ENCODE measurements at places on chromosomes 12 and 14.

GRCh38 chr12:41950455-41950854, 194.2 kb downstream of the GXYLT1 start:
- no peak for DNase-seq

DNA sequence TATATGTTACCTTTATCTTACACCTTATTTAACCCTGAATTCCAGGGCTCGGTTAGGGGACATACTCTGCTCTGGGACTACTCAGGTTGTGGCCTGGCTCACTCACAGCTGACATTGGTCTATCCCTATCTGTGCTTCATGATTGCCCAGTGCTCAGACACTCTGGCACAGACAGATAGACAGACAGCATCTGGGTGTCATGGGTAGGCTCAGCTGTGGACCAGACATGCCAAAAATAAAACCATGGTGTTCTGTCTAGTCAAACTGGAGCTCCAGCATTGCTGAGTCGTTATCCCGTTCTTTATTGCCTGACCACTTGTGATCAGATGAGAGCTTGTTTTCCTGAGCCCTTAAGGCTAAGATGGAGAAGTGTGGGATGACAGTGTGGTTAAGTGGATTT, 29.0 kb downstream of the FBXW8 start:
- no peak for DNase-seq

- no peak for DNase-seq
Measured at GRCh38 chr14:95264271-95264973, 55.3 kb downstream of the CLMN start.

- no peak for DNase-seq
Measured at GRCh38 chr12:65446901-65447300, 168.4 kb downstream of the MSRB3 start.

DNA sequence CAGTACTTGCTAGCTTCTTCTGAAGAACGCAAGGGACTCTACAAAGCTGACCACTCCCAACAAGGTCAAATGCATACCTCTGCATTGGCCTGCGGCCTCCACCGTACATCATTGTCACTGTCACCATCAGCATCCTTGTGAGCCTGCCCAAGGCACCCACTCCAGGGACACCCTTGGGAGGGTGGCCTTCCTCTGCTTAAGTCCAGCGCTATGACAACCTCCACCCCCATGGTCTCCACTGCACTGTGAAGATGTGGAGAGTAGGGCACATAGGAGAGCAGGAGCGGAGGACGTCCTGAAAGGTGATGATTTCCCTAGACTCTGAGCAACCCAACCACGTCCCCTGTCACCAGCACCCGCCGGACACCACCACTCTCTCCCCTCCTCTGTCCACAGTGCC, 252.8 kb downstream of the ALG10 start:
- no peak for DNase-seq

GRCh38 chr12:53413485-53414204, 10.0 kb upstream of the AMHR2 start:
- DNase-seq: no peak

GRCh38 chr14:54322701-54323337, 74.0 kb upstream of the CDKN3 start:
- DNase-seq: no peak

DNA sequence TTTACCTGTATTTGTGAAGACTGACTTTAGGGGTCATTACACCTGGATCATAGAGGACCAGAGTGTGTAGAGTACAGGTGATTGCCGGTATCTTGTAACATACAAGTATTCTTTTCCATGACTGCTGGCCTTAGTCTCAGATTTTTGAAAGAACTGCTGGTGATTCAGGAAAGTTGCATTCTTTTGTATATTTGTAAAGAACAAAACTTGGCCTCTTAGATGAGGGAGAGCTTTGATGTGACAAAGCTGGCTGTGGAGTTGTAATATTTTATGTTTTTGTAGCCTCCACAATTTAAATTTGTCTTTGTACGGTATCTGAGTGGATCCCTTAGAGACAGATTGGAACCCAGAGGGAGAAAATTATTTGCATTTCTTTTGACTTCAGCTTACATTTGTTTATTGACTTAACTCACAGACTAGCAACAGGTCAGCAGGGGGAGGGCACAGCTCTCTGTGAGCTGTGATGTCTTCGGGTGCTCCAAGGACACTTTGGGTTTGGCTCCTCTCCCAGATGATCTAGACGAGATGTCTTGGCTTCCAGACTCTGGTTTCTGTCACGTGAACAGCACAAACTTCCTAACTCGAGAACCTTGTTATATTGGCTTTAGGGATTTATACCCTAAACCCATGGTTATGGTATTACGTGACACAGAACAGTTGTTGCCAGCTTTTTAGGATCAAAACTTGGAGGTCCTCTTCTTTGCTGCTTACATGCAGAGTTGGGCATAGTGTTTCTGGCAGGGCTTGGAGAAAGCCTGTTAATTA, 65.9 kb downstream of the DAAM1 start:
- DNase-seq: no peak

- DNase-seq: no peak
Measured at GRCh38 chr14:86933460-86933859, 1059.5 kb downstream of the GALC start.

DNA sequence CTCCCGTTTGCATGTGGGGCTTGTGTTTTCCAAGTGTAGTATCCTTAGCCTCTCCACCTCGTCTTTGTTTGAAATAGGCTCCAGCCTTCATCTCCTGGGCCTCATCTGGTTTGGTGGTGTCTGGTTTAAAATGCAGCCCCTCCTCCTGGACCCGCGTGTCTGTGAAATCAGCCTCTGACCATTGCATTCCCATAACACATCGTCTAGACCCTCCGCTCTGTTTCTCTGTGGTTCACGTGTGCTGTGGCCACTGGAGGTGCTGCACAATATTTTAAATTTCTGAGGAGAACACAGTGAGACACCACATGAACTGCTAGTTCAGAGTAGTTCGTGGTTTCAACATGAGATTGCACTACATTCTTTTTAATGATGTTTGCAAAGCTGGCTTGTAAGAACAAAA, 35.6 kb downstream of the UBE3B start:
- DNase-seq: no peak

DNA sequence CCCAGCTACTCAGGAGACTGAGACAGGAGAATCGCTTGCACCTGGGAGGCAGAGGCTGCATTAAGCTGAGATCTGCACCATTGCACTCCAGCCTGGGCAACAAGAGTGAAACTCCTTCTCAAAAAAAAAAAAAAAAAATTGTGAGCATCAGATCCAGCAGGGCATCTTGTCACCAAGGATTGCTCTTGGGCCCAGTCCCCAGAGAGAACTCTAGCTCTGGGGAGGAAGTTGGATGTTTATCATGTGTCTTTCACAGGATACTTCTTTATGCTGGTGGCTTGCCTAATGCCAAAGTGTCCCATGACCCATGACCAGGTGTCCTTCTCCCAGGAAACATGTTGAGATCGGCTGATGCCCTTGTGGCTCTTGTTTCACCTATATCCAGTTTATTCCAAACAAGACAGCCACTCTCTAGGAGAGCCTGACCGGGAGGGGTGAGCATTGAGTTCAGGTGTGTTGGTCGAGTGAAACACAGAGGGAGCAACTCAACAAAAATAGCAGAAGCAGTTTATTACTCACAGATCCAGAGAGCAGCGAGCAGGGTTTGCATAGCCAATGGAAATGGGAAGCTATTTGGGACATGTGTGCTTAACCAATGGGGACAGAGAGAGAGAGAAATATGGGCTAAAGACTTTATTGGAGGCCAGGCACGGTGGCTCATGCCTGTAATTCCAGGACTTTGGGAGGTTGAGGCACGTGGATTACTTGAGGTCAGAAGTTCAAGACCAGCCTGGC, 6.6 kb upstream of the TCHP start:
- DNase-seq: no peak

DNA sequence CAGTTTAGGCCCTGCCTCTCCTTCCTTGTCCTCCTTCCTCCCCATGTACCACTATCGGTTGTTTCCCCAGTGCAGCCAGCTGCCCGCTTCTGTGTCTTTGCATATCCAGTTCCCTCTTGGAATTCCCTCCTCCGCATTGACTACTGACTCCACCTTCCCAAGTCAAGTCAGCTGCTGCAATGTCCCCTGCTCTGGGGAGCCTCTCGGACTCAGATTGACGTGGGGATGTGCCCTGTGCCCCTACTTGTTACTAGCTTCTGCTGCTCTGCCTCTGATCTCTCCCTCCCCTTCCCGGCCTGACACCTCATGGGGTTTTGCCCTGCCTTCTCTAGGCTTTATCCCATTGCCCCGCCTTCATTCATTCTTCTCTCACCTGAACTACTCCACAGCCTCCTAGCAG, 2.1 kb upstream of the CD9 start:
- no peak for DNase-seq

DNA sequence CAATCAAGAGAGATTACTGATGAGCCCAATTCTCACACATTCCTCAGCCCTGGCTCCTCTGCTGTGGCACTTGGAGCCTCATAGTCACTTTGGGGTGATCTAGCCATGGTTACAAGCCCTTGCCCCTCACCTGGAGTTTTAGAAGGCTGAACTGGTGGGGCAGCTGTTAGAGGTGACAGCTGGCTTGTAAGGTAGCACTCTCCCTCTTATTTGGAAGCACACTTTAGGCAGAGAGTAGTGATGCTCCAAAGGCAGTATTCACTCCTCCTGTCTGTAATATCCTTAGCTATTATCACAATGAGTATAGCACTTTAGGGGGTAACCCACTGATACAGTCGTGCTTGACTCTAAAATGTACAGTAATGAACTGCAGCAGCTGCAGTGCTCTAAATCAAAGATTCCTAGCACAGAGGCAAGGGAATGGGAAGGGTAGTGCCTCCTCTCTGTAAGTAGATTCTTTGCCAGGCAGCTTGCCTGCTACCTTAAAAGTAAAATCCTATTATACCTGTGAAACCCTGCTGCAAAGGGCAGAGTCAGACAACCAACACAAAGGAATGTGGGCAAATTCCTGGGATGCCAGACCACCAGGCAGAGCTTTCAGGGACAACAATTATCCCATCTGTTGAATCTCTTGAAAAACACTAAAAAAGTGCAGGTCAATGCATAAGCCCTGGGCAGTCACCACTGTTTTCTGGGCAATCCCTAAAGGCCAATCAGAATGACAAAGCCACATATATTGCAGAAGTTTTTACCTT, 336.3 kb downstream of the NOVA1 start:
- DNase-seq: no peak

- DNase-seq: no peak
Measured at GRCh38 chr12:59649203-59649602, 53.4 kb downstream of the SLC16A7 start.

GRCh38 chr12:22283006-22283506, 51.5 kb downstream of the ST8SIA1 start:
- no peak for DNase-seq

GRCh38 chr12:33438851-33439586, 600 bp downstream of the SYT10 start:
- no peak for DNase-seq

DNA sequence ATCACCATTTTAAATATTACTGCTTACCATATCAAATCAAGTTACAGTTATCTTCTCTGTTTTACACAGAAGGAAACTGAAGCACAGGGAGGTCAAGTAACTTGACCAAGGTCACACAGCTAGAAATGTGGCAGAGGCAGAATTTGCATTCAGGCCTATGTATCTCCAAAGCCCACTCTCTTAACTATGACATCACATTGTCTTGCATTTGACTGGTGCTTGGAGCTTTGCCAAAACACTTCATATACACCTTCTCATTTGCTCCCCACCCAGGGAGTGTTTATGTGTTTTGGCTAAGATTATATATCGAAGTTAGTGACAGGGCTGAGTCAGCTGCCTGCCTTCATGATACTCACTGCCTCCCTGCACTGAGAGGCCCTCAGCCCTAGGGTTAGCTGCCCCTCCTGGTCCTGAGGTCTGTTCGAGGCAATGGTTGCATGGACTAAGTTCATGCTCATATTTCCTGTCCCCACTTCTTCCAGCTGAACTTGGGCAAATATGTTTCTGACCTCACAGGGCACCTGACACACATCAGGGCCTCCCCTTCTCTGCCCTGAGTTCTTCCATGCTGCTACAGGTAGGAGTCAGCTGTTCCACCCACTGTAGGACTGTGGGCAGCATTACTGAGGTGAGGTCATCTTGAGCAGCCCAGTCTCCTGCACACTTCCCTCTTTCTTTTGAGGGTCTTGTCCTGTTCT, 1.8 kb downstream of the GALNT6 start:
- DNase-seq: no peak

DNA sequence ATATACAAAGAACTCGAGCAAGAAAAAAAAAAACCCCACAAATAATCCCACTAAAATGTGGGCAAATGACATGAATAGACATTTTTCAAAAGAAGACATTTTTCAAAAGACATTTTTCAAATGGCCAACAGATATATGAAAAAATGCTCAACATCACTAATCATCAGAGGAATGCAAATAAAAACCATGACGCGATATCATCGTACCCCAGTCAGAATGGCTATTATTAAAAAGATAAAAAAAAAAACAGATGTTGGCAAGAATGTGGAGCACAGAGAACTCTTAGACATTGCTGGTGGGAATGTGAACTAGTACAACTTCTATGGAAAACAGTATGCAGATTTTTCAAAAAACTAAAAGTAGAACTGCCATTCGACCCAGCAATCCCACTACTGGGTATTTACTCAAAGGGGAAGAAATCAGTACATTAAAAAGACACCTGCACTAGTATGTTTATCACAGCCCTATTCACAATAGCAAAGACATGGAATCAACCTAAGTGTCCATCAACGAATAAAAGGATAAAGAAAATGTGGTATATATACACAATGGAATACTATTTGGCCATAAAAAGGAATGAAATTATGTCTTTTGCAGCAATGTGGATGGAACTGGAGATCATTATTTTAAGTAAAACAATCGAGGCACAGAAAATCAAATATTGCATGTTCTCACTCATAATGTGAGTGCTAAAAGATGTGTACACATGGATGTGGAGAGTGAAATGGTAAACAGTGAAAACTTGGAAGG, 16.3 kb downstream of the ZBTB39 start:
- DNase-seq: no peak

- DNase-seq: no peak
Measured at GRCh38 chr12:10849425-10849878, at the start of gene PRR4. PRR4 (minus strand) TSS chr12:10849475; CDS start chr12:10849437, 38 bp downstream.

- no peak for DNase-seq
Measured at GRCh38 chr12:129727100-129727499, 176.7 kb downstream of the TMEM132D start.

- no peak for DNase-seq
Measured at GRCh38 chr14:103538291-103539055, 9.5 kb downstream of the TRMT61A start.

DNA sequence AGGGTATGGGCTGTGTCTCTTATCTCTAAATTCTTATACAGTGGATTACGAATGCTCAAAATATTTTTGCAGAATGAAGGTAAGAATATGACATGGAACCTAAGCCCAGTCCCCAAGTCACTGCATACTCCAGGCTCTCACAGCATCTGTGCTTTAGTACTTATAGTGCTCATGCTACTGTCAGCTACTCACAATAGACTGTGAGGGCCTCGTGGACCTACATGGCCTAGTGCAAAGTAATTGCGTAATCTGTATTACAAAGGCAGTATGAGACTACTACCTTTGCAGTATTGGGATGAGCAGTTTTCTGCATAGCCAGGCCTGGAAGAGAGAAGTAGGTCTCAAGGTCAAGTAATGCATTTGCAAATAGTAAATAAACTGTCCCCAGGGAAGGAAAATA, 27.9 kb downstream of the VWF start:
- DNase-seq: no peak

GRCh38 chr12:45557016-45557415, 172.5 kb upstream of the ARID2 start:
- no peak for DNase-seq

DNA sequence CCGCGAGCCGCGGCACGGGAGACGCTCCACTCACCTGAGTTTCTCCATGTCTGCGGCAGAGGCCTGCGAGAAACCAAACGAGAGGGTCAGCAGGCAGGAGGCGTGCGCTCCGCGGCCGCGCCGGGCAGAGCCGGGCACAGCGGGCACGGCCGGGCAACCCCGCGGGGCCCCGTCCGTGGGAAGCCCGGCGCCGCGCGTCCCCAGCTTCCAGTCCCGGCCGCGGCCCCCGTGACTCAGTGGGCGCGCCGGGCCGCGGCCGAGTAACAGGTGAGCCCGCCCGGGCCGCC, 19.4 kb downstream of the BEGAIN start:
- no peak for DNase-seq

Data from activated CD4-positive, alpha-beta T cell treated with anti-CD3 and anti-CD28 coated beads for 1 hour (primary cell).